Anterior cingulate cortex (tissue), 58 donors: ENCODE measurements at places on chromosomes 4 and X.
A peak's percentile ranks its signal among the peaks of the same experiment; 100 is the strongest.

DNA sequence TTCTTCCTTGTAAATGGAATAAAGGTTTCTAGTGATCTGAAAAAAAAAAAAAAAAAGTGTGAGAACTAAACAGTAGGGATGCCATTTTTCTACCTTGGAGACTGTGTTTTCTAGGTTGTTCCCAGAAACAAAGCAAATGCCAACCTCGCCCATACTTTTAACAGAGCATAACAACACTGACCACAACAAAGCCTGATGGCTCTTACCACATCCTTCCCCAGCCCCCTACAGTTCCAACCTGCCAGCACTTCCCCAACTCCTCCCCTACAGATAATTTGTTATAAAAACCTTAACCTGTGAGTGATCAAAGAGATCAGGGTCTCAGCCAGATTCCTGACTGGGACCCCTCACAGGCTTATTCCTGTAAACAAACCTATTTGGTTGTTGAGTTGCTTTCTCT lies 940.0 kb downstream of the SH3BGRL start:
- no peak for DNase-seq

GRCh38 chrX:75786290-75786689 lies 1.2 kb upstream of the MAGEE2 start:
- DNase-seq, result no peak

- DNase-seq, result no peak
Measured at GRCh38 chr4:52566136-52567031, 92.7 kb downstream of the USP46 start.

- no peak for DNase-seq
Measured at GRCh38 chr4:95638920-95639501, 90.2 kb upstream of the UNC5C start.

GRCh38 chr4:124883632-124884031 lies 171.1 kb upstream of the ANKRD50 start:
- DNase-seq, result no peak

DNA sequence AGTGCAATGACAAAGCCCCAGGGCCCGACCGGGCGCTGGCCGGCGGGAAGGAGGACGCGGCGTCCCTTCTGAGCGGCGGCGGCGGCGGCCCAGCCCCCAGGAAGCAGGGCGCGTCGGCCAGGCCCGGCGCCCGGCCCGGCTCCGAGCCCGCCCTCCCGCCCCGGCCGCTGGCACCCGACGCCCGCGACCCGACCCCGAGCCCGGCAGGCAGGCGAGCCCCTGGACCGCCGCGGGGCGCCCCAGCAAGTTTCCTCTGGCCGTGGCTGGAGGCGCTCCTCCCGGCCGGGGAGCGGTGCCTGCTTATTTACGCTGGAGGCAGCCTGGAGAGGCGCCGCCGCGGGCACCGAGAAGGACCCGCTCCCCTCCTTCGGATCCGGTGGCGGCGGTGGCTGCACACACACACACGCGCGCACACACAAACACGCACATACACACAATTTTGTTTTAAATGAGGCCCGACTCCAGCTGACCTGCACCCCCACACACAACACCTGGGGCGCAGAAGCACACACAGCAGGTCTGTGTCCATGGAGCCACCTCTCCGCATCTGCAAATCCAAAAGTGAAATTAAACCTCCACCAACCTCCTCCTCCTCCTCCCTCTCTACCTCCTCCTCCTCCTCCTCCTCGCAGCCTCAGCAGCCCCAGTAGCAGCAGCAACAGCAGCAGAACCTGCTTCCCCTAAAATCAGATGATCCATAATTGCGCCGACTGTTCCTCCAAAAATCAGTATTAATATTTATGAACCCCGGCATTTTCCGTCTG lies 669 bp downstream of the IRF2 start:
- DNase-seq, result peak; percentile 56

GRCh38 chr4:184362396-184362795 lies 112.0 kb downstream of the IRF2 start:
- DNase-seq, result no peak

DNA sequence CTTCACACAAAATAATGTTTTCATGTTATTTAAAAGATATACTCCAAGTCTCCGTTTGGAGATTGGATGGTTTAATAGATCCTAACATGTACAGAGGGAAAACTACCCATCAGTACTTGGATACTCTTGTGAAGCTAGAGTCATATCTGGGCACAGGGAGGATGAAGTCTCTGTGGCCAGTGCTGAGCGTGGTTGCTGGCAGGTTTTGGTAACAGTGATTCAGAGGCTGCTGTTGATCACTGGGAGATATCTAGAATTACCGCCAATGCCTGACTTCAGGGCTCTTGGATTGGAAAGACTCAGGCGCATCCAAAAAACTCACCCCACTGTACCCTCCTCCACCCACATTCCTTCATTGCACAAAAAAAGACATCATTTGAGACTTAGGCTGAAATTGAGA lies 107.2 kb upstream of the PGRMC2 start:
- DNase-seq, result no peak

- DNase-seq, result no peak
Measured at GRCh38 chrX:105870445-105870844, 48.1 kb downstream of the NRK start.

GRCh38 chr4:1646690-1647089 lies 37.4 kb downstream of the FAM53A start:
- no peak for DNase-seq

GRCh38 chr4:76208005-76208765 lies 5.4 kb downstream of the SCARB2 start:
- DNase-seq, result peak; percentile 31

- no peak for DNase-seq
Measured at GRCh38 chr4:88752754-88753153, 55.1 kb upstream of the NAP1L5 start.
